ENCODE measurements at places on chromosomes 3 and 15.

DNA sequence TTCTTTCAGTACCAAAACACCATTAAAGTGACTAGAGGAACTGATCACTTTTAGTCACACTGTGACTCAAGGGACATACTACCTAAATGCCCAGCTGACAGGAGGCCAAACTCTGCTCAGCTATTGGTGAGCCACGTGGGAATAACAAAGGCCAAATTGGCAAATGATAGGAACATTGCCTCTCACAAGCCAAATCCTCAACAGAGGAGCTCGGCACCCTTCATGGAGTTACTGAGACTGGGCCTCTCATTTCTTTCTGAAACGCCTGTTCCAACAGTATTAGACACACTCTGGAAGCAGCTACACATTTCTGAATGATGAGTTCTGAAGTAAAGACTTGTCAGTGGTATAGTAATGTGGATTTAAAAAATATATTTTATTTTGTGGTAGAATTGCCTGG, 166.0 kb upstream of the COL8A1 start:
- DNase-seq: no peak

- DNase-seq: no peak
Observed at GRCh38 chr3:12423918-12424630, 60.2 kb upstream of the TSEN2 start.

- DNase-seq: peak; percentile 74
Observed at GRCh38 chr3:33717616-33717865, 513 bp downstream of the CLASP2 start.

- DNase-seq: peak; percentile 80
Observed at GRCh38 chr3:133209871-133210550, 171.8 kb downstream of the TMEM108 start.

DNA sequence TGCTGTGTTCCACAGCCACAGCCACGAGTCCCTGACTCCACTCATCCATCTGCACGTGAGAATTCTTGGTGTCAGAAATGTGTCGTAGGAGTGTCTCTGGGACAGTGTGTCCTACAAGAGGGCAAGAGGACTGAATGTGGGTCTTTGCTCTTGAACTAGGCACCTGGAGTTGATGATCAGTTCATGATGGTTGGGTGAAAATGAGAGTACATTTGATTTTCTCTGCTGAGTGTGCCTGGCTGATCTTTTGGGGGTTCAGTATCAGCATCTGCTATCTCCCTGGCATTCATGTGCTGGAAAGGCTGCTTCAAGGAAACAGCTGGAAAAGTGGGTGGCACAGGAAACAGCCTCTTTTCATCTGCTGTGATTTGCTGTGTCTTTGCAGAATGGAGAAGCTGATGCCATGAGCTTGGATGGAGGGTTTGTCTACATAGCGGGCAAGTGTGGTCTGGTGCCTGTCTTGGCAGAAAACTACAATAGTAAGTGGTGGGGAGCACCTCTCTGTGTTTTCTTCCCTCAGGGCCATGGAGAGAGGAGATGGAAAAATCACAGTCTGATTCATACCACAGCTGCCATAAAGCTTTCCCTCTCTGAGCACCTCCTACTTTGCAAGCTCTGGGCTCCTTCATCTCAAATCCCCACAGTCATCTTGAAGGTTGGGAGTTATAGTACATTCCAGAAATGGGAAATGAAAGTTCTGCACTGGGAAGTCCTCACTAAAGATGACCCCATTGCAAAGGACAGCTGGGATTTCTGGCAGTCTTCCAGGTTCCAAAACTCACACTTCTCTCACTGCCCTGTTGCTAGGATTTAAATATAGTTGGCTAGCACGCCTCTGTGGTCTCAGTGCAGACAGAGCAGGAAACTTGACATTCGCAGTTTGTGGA, 17.8 kb downstream of the TF start:
- no peak for DNase-seq

DNA sequence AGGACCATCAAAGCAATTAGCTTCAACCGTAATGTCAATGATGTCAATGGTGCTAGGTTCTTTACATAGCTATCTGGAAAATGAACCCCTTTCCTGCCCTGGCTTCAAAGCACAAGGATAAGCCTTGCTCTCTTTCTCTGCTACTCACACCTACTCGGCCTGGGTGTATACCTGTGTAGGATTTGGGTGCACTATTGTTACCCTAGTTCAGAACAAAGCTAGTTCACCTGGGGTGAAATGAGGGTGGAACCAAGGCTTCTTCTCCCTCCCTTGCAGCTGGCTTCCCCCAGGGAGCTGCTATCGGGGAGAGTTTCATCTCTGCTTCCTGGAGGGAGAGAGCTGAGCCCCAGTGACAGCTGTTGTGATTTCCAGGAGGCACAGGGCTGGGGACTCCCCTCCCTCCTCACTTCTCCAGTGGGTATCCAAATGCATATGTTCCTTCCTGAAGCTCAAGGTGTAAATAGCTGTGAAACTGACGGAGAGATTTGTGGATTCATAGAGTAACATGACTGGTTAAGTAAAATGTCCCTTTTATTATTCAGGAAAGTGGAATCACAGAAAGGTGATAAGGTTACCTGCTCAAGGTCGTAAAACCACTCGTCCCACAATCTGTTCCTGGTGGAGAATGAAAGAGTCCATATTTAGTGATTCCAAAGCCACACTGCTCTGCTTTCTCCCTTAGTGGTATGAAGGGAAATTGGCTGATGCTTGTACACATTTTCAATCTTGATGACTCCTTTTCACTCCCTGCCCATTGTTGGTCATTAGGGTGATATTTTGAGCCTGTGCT, 11.8 kb upstream of the C3orf70 start:
- DNase-seq: no peak

DNA sequence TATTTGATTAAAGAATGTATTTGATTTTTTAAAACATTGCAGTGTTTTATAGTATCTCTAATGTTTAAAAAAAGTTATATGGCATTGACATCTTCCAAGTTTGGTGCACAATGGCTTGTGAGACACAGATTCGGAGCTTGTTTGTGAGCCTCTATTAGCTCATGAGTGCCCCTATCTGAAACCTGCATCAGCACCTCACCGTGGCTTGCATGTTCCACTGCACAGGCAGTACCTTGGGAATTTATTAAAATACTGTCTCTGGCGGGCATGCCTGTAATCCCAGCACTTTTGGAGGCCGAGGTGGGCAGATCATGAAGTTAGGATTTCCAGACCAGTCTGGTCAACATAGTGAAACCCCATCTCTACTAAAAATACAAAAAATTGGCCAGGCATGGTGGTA, 6.8 kb upstream of the RTP2 start:
- no peak for DNase-seq

- DNase-seq: peak; percentile 60
Observed at GRCh38 chr15:98658831-98659699, 10.7 kb downstream of the IGF1R start.

- DNase-seq: peak; percentile 68
Observed at GRCh38 chr3:101202640-101203039, 117.7 kb downstream of the IMPG2 start.

DNA sequence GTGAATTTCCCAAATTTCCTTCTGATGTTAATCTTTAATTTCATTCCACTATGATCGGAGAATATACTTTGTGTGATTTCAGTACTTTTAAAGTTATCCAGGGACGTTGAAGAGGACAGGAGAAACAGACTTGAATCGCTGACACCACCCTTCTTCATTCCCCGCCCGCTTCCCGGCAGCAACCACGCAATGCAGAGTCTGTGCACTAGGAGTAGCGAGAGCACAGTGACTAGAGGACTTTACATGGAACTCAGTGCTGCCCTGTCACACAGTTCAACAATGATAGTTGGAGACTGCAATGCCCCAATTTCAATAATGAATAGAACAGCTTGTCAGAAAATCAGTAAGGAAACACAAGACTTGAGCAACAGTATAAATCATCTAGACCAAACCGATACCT, 73.9 kb downstream of the RNF13 start:
- no peak for DNase-seq

GRCh38 chr15:39083213-39083612, 497.7 kb upstream of the THBS1 start:
- DNase-seq: peak; percentile 12

GRCh38 chr3:49721596-49721895, 2.1 kb upstream of the AMIGO3 start:
- DNase-seq: no peak

GRCh38 chr3:194395212-194395611, 3.9 kb downstream of the GP5 start:
- peak; percentile 51 for DNase-seq

DNA sequence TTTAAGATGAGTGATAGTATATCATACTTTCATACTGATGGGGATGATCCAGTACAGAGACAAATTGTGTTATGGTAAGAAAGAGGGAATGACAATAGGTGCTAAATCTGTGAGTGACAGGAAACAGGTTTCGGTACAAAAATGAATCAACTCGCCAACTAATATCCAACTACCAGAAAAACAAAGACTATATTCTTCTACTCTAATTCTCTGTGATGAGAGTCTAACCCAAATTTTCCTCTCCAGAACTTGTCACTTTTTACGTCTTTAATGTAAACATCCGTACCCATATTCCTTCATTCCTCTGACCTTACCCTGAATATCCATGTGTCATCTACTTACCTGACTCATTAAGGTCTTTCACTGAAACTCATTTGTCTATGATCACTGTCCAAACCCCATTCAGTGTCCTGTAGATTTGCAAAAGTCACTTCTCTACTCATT, 39.6 kb downstream of the SCAPER start:
- no peak for DNase-seq

DNA sequence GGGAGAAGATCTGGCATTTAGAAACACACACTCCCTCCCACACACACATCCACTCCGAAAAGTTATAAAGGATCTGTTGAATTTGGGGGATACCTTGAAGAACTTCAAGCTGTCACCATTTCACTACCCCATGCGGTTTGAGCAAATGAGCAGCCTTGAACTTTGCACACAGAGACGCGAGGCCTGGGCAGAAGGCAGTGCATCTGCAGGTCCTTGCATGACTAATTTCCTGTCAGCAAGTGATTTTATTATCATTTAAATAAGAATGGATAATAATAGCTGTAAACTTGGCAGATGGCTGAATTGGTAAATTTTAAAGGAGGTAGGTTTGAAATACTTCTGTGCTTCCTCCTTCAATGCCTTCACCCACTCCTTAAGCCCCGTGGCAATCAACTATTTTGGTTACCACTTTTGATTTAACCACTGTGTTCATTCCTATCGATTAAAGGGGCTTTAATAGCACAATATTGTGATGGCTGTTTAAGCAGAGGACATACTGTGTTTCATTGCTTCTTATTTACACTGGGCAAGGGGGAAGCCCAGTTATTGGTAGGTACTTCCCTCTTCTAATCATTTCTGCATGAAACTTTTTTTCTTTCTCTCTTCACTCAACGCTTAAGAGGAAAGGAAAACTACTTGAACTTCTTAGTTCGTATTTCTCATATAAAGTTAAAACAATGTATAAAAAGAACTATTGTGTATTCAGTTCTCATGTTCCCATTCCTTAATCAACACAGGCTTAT, 108.1 kb downstream of the ROBO2 start:
- peak; percentile 20 for DNase-seq

GRCh38 chr3:13338996-13339395, 81.1 kb downstream of the NUP210 start:
- DNase-seq: no peak

DNA sequence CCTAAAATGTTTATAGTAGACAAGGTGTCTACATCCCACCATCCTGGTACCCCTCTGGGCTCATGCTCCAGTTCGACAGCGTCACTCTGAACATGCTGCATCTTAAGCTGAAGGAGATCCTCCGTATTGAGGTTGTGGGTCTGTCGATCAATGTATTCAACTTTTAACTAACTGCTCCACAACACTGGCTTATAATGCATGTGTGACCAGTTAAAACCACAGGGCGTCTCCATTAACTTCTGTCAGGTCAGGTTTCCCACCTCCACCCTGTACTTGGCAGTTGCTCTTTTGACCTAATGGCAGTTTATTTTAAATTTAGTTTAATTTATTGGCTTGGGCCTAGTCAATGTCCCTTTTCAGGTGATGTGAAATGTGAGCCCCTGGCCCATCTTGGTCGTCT, 17.8 kb upstream of the RARRES1 start:
- DNase-seq: no peak

- DNase-seq: no peak
Observed at GRCh38 chr3:98710067-98710659, 53.0 kb upstream of the ST3GAL6 start.

DNA sequence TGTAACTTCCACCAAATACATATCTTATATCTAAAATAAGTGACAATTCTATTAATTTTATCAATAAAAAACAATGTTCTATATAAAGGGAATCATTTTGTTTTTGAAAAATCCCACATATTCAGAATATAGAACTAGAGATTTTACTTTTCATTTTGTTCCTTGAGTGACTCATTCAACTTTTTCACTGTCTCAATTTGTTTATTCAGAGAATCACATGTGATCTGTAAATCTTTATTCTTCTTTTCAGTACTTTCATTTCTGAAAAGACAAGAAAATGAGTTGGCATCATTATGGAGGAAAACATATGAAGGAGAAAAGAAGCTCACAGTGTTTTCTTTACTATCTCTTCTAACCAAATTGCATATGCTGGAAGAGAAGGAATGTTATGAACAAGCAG, 35.0 kb downstream of the CIP2A start:
- DNase-seq: no peak

All from OCI-M1 (cell line).